ENCODE measurements at places on chromosomes 16 and 17. TPM values are rescaled to one million over a fixed set of nuclear protein-coding genes. Genes with fewer than 3 reads are reported as not detected.

ZNF385C gene
- 0.36 TPM for total RNA-seq

MT1A gene
- total RNA-seq, result not detected

PDIA2 gene
- not detected for total RNA-seq

TRAP1 gene
- 101 TPM for total RNA-seq

COPZ2 gene
- total RNA-seq, result 2.0 TPM

CCL4 gene
- total RNA-seq, result 1.1 TPM

ICAM2 gene
- 150 TPM for total RNA-seq

OR3A3 gene
- not detected for total RNA-seq

G6PC1 gene
- total RNA-seq, result not detected

PMP22 gene
- total RNA-seq, result 0.76 TPM

PLD6 gene
- total RNA-seq, result 13.9 TPM

EVPLL gene
- not detected for total RNA-seq

NAGPA gene
- total RNA-seq, result 33.2 TPM

TEKT5 gene
- total RNA-seq, result not detected

ABCC12 gene
- total RNA-seq, result not detected

NOG gene
- 16.2 TPM for total RNA-seq

CSHL1 gene
- total RNA-seq, result not detected

TTYH2 gene
- 42.4 TPM for total RNA-seq

FBXL16 gene
- total RNA-seq, result 58.4 TPM

RPH3AL gene
- total RNA-seq, result 4.4 TPM

ELMO3 gene
- 10.6 TPM for total RNA-seq

HNF1B gene
- not detected for total RNA-seq

CLEC18B gene
- 1.3 TPM for total RNA-seq

HYDIN gene
- total RNA-seq, result not detected

GP2 gene
- not detected for total RNA-seq

CEP295NL gene
- not detected for total RNA-seq

MAZ gene
- 258 TPM for total RNA-seq

CBFA2T3 gene
- total RNA-seq, result not detected

CHST5 gene
- not detected for total RNA-seq

CAPNS2 gene
- not detected for total RNA-seq

COA3 gene
- 30.1 TPM for total RNA-seq

WDR81 gene
- total RNA-seq, result 36.3 TPM

NXPH3 gene
- not detected for total RNA-seq

UNK gene
- 45.8 TPM for total RNA-seq

PHB1 gene
- 62.0 TPM for total RNA-seq
